ENCODE measurements at places on chromosomes 13 and 19.

- DNase-seq: no peak
Measured at GRCh38 chr19:30671622-30672051, 299.5 kb downstream of the ZNF536 start.

- no peak for DNase-seq
Measured at GRCh38 chr13:30002577-30002976, 152.2 kb upstream of the UBL3 start.

DNA sequence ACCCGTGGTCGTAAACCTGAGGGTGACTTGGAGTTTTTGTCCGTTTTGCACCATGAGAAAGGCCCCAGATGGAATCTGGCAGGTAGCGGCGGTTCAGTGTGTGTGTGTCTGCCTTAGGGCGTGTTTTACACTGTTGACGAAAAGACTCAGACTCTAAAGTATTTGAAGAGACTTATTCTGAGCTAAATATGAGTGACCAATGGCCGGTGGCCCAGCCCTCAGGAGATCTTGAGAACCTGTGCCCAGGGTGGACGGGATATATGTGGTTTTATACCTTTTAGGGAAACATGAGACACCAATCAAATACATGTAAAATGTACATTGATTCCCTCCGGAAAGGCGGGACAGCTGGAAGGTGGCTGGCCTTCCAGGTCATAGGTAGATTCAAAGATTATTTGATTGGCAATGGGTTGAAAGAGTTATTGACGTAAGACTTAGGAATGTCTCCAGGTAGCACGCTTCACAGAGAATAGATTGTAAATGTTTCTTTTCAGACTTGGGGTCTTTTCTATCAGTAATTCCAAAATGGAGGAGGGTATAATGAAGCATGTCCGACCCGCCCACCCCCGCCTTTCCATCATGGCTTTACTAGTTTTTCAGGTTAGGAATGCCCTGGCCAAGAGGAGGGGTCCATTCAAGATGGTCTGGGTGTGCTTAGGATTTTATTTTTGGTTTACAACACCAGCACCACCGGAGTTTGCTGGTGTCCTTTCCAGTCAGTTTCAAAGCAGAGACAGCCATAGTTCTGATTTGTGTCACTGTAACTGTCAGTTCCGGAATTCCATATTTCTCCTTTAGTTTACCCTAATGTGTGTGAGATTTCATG is 1.0 kb upstream of the ZNF529 start:
- DNase-seq: no peak

DNA sequence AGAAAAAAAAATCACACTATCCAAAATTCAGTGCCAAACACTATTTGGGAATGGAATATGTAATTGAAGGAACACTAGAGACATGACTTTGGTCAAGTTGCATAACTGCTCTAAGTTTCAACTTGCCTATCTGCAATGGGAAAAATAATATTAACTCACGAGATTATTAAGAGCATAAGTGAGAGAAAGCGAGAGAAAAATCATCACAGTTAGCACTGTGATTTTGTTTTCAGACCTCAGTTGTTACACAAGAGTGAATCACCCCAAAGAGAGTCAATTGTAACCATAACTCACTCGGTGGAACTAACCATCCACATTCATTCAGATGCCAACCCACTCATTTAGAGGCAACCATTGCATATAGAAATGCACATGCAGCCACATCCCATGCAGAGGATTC is 147.1 kb downstream of the NHLRC3 start:
- DNase-seq: no peak

DNA sequence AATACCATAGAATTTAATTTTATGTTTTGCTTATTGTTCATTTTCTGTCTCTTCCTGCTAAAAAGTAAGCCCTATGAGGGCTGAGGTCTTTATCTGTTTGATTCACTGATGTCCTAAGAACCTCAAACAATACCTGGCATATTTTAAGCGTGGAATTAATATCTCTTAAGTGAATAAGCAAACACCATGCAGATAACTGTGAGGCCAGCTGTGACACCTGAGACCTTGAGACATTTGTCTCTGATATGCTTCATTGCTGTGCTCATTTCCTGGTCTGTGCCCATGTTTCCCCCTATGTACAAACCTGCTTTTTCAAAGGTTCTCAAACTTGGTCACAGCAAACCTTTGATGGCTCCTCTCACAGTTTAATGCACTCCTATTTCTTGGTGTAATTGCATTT is 254.6 kb downstream of the COG6 start:
- no peak for DNase-seq

DNA sequence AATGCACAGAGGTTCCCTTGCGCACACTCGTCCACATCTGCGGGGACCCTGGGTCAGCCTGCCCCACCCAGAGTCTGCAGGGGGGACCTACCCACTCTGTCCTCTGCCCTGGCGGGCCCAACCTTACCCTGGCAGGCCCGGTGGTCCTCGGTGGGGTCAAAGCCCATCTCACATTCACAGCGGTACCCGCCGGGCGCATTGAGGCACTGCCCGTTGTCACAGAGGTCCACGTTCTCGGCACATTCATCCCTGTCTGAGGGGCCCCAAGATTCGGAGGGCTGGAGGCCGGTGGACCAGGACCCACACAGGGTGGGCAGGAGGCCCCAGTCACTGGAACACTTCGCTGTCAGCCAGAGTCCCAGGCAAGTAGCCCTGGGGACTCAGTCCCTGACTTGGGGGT is 38.5 kb downstream of the FBN3 start:
- DNase-seq: no peak

DNA sequence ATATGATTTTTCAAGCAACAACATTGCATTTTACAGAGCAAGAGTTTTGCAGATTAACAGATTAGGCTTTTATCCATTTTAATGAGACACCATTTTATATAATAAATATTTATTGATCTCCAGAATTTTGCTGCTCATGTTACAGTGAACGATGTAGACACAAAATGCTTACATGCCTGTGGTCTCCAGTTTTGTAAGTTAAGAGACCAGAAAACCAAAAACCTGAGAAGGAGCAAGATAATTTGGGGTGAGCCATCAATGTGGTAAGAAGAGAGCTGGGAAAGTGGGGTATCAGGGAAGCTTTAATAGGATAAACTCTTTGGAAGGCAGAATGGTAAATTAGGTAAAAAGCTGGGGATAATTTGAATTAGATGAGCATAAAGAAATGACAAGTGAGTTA is 2100.5 kb upstream of the PCDH20 start:
- DNase-seq: no peak

- DNase-seq: no peak
Measured at GRCh38 chr19:16470911-16471811, 609 bp downstream of the EPS15L1 start.

- DNase-seq: no peak
Measured at GRCh38 chr19:5281588-5281987, 59.0 kb downstream of the PTPRS start.

- no peak for DNase-seq
Measured at GRCh38 chr13:110001670-110002275, 215.4 kb upstream of the IRS2 start.

DNA sequence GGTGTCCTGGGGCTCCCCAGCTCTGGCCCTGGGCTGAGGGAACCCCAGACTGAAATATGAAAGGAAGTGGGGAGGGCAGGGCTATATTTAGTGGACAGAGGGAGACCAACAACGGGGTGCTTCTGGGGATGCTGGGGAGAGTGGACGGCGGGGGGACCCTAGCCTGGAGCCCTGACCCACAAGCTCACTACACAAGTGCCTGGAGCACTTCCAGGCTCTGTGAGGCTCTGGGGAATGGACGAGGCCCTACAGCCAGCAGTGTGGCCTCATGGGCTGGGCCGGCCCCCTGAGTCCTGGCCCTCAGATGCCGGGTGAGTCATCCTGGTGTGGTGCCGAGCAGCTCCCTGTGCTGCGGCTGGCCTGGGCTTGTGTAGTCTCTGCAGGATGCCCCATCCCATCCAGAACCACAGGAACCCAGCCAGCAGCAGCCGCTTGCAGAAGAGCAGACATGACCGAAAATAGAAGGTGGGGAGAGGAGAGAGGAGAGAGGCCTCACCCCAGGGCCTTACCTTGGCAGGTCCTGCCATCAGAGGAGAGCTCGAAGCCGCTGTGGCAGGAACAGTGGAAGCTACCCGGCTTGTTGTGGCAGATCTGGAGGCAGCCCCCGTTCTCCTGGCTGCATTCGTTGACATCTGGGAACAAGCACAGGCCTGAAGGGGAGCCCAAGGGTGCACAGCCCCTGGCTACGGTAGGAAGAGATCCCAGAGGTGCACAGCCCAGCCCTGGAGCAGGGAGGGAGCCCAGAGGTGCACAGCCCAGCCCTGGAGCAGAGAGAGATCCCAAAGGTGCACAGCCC is 26.1 kb downstream of the GAS6 start:
- DNase-seq: peak; percentile 81

DNA sequence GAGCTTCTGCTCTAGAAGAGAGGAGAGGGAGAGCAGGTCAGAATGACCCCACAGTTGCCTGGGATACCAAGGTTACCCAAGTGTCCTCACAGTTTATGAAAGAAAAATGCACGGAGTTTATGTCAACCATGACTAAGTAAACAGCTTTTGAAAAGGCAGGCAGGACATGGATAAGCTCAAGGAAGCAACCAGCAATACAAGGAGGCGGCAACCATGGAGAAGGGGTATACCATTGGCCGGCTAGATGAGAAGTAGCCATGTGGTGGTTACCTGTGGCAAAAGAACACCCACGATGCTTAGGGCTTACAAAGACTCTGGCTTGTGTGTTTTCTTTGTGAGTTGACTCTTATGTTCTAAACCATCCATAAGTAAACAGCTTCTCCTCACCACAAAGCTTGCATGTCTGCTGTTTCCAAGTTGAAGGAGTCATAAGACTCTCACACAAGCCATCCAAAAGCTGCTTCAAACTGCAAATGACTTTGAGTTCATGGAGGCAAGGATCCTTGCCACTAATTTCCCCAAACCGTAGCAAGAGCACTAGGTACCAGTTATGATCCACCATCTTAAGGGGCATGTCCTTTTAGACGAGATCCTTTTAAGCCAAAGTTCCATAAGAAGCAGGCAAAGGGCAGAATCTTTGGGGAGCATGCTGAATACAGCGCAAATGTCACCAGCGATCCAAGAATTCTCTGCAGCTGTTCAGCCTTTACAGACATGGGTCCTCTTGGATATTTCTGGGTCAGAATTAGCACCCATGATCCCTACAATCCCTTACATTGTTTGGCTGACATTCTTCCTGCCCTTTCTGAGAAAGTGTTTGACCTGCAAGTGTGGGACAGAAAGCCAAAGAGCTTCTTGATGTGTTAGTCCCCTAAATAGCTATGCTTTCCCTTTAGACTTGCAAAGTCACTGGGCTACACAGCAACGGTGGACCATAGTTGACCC is 74.8 kb upstream of the IPO5 start:
- DNase-seq: no peak

DNA sequence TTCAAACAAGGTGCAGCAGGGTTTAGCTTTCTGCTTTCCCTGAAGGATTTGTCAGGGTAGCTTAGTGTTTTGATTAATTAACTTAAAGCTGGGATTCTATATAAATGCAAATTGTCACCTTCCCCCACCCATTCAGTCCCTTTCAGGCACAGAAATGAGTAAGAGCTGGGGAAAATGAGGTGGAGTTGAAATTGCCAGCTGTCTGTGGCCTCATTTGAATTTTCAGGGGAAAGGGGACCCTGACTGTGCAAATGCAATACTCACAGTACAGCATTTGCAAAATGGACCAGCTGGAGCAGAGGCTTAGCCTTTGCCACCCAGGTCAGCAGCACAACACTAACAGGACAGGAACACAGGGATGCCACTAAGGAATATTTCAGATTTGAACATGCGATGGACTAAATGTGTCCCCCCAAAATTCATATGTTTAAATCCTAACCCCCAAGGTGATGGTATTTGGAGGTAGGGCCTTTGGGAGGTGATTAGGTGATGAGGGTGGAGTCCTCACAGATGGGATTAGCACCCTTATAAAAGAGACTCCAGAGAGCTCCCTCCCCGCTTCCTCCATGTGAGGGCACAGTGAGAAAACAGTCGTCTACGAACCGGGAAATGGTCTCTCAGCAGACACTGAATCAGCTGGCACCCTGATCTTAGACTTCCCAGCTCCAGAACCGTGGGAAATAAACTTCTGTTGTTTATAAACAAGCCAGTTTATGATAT is 59.5 kb upstream of the CYSLTR2 start:
- DNase-seq: no peak

GRCh38 chr13:27961227-27962085 is 7.7 kb downstream of the CDX2 start:
- no peak for DNase-seq

GRCh38 chr13:51501592-51502152 is 48.8 kb upstream of the INTS6 start:
- no peak for DNase-seq

DNA sequence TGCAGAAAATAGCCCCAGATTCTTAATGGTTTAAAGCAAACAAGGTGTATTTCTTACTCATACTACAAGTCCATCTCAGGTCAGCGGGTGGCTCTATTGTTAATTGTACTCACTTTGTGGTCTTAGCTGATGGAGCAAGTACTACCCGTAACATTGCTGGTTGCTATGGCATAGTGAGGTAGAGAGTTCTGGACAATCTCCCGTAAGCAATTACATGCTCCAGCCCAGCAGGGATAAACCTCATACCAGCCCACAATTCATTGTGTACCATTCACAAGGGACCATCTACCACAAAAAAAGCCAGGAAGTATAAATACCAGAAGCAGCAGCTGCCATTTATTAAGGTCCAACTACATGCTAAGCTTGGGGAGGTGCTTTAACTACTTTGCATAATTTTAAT is 167.1 kb downstream of the PCDH9 start:
- DNase-seq: no peak

DNA sequence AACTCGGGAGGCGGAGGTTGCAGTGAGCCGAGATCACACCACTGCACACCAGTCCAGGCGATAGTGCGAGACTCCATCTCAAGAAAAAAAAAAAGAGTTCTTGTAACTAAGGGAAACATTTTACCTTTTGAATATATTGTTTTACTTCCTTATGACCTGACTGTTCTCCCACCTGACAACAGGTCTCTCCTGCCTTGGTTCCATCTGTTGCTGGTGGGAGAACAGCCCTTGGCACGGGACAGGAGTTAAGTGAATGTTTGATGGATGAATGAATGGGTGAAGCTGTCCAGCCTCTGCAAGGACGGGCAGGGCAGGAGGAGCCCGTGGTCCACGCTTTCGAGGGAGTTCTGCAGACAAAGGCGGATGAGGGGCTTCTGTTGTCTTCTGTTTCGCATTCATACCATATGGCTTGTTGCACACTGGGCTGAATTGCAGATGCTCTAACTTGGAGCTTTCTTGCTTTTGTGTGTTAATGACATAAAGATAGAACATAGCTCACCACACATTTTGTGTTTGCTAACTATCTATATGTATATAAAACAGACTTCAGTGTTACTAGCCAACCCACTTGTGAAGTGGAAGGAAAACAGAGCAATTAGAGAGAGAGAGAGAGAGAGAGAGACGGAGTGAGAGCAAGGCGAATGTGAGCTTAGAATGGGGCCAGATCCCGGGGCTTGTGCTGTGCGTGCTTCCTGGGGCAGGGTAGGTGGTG is 16.2 kb upstream of the CCNE1 start:
- DNase-seq: no peak

- no peak for DNase-seq
Measured at GRCh38 chr13:102838982-102839381, 6.8 kb upstream of the ERCC5 start.

GRCh38 chr19:29098091-29098490 is 114.9 kb downstream of the UQCRFS1 start:
- no peak for DNase-seq

GRCh38 chr19:47093841-47094240 is 19.7 kb downstream of the ZC3H4 start:
- DNase-seq: no peak
